ENCODE measurements at places on chromosomes 2 and 18.

- no peak for DNase-seq
Measured at GRCh38 chr2:138307099-138307498, 194.5 kb upstream of the SPOPL start.

DNA sequence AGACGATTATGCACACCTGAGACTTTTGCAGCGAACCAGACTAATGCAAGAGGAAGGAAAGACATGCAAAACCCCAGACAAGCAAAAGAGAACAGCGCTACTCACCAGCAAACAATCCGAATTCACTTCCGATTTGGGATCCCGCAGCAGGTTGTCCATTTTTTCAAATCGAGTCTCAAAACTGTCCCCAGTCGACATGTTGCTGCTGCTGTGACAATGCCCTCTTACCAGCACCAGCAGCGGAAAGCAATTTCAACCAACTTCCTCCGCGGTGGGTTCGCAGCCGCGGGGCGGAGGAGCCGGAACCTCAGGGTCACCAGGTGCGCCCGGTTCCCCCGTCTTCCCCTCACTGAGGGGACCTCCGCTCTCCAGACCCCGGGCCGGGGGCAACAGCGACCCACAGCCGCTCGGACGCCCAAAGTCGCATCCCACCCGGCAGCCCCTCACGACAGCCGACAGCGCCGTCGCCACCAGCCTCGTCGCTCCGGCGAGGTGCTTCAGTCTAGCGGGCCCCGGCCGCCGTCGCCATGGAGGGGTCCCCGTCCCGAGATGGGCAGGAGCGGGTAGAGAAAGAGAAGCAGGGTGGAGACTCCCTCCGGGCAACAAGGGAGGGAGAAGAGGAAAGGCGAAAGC, 784 bp downstream of the ROCK1 start:
- no peak for DNase-seq

DNA sequence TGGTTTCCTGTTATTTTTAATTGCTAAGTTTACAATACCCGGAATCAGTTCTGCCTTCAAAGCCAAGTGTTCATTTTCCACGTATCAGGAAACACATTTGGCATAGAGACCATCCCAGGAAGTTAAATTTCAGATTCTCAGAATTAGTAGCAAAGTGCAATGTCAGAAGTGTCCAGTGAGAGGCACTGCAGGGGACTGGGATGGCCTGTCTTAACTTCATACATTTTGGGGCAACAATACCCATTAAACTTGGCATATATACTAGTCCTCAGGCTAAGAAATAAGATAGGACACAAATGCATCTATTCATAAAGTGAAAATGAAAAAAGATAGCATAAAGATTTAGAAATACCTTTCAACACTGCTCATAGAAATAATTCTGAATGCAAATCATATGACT, 1.5 kb upstream of the IL1RL2 start:
- no peak for DNase-seq

DNA sequence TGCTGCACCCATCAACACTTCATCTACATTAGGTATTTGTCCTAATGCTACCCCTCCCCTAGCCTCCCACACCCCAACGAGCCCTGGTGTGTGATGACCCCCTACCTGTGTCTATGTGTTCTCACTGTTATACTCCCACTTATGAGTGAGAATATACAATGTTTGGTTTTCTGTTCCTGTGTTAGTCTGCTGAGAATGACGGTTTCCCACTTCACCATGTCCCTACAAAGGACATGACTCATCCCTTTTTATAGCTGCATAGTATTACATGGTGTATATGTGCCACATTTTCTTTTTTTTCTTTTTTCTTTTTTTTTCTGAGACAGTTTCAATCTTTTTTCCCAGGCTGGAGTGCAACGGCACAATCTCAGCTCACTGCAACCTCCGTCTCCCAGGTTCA, 284.1 kb upstream of the CYP26B1 start:
- no peak for DNase-seq

DNA sequence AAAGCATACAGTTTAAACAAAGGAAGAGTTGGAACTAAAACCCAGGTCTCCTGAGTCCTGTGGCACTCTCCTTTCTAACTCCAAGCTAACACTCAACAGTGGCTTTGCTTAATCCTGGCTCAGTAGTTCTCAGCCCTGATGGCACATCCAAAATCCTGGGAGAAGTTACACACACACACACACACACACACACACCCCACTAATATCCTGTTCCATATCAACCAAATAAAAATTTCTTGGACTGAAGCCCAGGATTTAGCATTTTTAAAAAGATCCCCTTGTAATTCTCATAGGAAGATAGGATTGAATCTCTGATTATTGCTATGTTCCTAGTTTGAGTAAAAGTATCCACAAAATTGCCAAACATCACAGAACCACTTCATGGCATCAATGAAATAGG, 136.1 kb upstream of the RIOK3 start:
- no peak for DNase-seq

DNA sequence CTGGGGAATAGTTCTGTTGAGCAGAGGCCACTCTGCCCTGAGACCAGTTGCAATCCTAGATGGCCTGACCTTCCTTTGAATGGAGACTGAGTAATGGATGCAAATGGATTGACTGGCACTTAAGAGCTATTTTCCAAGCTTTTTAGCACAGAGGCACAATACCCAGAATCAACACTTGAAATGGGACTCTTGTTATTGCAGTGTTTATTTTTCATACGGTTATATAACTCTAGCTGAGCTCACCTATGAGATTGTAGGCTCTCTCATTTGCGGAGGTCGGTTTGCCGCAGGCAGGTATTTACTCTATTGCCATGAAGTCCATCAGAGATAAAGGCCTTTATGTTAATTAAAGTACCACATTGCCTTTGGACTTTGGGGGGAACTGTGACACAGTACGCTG, 422.3 kb upstream of the CELF4 start:
- no peak for DNase-seq

- no peak for DNase-seq
Measured at GRCh38 chr2:86566158-86566820, 3.0 kb upstream of the CHMP3 start.

DNA sequence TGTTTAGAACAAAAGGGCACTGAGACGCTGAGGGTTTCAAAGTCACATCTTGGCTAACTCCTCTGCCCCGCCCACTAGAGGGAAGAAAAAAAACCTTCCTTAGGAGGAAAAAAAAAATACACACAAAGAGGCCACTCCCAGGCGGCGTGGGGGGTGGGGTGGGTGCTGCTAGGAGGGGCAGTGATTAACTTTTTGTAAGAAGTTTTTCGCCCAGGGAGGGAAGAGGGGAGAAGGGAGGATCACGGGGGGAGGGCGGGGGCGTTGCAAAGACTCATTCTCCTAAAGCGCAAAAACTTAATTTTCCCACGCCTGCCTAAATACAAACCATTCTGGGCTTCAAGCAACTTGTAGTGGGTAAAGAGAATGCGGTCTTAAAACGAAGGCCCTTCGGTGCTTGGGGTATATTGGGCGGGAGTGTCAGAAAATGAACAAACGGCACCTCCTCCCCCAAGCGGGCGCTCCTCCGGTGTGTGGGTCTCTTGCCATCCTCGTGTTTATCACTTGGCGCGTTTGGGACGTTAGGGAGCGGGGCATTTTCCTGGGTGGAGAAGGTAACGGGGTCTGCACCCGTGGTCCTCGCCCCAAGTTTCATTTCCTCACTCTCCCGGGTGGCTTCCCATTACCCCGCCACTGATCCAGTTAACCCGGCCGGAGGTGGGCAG, 1.7 kb downstream of the CXCR4 start:
- no peak for DNase-seq

DNA sequence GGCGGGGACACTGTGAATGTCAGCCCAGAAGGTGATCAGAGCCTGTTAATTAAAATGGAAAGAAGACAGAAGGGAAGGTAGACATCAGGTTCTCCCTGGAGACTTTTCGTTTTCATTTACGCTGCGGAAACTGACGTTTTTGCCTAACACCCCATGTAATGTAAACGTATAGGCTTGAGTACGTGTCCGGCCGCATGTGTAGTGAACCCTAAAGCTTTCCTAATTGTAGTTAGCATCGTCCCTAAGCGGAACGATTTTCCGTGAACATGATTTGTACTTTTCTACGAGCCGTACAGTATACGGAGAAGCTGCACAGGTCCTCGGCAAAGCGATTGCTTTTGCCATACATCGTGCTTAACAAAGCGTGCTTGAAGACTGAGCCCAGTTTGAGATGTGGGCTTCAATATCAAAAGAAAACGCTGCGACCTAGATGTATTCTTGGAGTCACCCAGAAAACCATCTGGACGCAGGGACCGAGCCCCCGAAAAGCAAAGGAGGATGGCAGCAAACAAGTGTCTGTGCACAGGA, 284 bp downstream of the TIMM21 start:
- DNase-seq = no peak

DNA sequence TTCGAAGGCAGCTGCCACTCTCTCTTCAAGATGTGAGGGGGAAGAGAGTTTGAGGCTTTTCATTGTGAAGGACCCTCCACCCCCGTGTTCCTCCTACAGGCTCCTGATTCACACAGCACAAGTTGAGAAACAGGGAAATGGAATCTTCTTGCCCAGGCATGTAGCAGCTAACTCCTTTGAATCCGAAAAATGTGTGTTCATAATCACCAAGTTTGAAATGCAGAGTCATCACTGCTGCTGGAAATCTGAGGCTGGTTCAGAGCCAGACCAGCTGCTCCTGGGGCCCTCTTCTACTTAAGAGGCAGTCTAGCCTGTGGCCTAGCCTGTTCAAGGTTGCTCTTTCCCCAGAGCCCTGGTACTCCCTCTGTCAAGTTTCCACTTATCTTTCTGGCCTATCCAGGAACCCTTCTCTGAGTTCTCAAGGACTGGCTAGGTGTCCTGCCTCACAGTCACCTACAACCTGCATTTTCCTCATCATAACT, 166.4 kb downstream of the TMEM247 start:
- peak; percentile 59 for DNase-seq

- DNase-seq = no peak
Measured at GRCh38 chr2:182242609-182243008, 184.2 kb downstream of the PDE1A start.

- no peak for DNase-seq
Measured at GRCh38 chr2:129661935-129662334, 317.5 kb upstream of the RAB6C start.

DNA sequence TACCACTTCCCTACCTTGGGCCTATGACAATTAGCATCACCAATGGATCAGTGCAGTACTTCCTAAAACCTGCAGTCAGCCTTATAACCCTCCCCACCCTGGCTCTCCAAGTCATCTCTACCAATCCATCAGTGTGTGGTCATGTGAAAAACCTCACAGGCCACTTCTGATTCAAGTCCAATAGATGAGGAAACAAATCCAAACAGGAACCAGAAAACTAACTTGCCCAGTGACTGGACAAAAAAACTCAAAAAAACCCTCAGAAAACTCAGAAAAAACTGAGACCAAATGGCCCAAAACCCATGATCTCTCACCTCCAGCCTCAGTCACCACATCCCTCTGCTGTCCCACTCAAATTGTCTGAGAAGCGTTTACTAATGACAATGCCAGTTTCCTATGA, 43.3 kb downstream of the TGFA start:
- no peak for DNase-seq

DNA sequence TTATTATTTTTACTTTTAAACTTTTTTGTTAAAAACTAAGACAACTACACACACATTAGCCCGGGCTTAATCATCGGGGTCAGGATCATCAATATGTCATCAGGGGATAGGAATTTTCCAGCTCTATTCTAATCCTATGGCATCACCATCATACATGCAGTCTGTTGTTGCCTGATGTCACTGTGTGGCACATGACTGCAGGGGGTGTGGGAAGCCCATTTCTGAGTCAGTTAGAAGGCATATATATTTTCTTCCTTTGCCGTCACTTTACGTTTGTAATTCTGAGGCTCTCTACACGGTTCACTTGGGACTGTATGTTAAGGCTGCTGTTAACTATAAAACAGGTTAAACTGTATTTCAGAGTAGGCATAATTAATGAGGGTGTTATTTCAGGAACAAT, 144.4 kb upstream of the ITGA6 start:
- DNase-seq = no peak

DNA sequence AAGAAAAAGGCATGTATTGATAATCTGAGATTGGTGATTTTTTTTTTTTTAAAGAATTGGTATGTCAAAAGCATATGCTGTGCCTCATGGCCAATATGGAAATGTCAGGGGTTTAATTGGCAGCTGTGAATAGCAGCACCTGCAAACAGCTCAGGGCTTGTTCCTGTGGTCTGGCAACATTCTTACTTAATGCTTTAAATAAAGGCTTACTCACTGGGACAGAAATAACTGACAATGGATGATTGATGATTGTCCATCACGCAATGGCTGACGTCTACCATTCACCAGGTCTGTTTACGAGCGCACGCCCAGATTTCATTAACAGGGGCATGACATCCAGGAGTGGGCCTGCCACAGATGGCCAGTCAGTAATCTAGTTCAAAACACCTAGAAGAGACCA, 66.7 kb downstream of the ETAA1 start:
- no peak for DNase-seq

DNA sequence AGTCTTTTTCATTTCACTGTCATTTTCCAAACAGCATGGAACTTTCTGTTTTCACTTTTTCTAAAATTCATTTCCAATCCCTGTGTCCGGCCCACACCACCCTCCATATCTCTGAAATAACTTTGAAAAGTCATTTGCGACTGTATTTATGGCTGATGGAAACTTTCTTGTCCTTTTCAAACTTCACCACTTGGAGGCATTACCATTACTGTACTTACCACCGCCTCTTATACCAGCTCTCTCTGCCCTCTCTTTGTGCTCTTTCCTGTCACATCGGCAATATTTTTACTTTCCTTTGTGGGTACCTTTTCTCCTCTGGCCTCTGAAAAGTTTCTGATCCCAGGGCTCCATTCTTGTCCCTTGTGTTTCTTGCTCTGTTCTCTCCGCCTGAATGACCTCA, 39.5 kb upstream of the IL1RL1 start:
- DNase-seq = no peak

DNA sequence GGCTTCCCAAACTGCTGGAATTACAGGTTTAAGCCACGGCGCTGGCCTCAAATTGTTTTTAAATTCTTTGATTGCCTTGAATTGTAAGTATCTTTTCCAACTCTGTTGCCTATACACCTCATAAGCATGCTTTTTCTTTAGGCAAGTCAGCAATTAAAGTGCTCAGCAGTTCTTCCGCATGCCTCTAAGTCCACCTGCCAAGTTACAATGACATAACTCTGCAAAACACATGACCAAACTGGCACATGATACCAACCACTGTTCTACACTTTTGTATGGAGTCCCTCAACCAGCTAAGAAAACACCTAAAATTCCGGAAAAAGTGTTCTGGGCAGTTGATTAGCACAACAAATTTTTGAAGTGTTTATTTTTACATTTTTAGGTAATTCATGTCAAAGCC, 5.1 kb downstream of the TXNL4A start:
- no peak for DNase-seq

GRCh38 chr18:78967692-78968091, 11.9 kb upstream of the SALL3 start:
- no peak for DNase-seq

GRCh38 chr2:219218217-219218731, 484 bp downstream of the ABCB6 start:
- no peak for DNase-seq

GRCh38 chr2:11286749-11287148, 57.7 kb downstream of the ROCK2 start:
- DNase-seq = no peak

All from right forelimb (tissue), 1 donor.